ENCODE measurements at places on chromosomes 6 and 20.

- DNase-seq: no peak
Observed at GRCh38 chr6:41028561-41029412, 10.2 kb downstream of the UNC5CL start.

DNA sequence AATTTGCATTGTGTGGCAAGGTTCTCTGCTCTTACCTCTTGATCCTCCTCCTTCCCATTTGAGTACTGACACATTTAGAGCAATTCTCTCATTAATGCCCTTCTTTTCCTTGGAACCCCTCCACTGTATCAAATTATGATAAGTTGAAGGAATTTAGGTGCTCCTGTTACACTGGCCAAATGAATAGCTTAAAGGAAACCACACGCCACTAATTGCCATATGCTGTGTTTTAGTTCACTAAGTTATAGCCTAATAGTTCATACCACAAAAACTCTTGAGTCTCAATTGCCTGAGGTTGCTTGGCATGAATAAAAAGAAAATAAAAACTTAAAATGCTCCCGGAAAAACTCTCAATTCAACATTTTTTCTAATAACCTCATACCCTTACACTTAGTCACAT, 1239.3 kb downstream of the EPHA7 start:
- DNase-seq: no peak

GRCh38 chr6:134956676-134957075, 6.8 kb upstream of the ALDH8A1 start:
- DNase-seq: no peak

- DNase-seq: no peak
Observed at GRCh38 chr6:21264288-21265033, 329.1 kb upstream of the SOX4 start.

GRCh38 chr6:25640446-25640845, 11.6 kb upstream of the SCGN start:
- no peak for DNase-seq

- DNase-seq: no peak
Observed at GRCh38 chr6:160254467-160255312, 3.9 kb downstream of the SLC22A2 start.

GRCh38 chr6:118787724-118788423, 106.1 kb upstream of the ASF1A start:
- DNase-seq: no peak

DNA sequence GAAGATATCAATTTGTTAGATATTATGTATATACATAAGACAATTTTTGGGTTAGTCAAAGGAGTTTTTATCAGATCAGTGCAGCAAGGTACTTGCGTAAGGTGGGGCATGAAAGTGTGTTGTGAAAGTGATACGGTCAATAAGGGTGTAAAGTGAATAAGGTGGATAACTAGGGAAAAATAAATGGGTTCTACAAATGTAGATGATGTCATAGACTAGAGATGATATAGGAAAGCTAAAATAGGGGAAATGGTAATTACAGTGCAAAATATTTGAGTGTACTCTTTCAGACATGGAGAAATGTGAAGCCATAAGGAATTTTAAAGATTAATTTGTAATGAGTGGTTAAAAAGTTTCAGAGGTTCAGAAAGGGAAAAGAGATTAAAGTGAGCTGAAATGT, 180.6 kb upstream of the KHDRBS2 start:
- no peak for DNase-seq

GRCh38 chr6:121157906-121158305, 176.4 kb downstream of the TBC1D32 start:
- DNase-seq: no peak

- no peak for DNase-seq
Observed at GRCh38 chr20:23111307-23111943, 25.3 kb upstream of the CD93 start.

DNA sequence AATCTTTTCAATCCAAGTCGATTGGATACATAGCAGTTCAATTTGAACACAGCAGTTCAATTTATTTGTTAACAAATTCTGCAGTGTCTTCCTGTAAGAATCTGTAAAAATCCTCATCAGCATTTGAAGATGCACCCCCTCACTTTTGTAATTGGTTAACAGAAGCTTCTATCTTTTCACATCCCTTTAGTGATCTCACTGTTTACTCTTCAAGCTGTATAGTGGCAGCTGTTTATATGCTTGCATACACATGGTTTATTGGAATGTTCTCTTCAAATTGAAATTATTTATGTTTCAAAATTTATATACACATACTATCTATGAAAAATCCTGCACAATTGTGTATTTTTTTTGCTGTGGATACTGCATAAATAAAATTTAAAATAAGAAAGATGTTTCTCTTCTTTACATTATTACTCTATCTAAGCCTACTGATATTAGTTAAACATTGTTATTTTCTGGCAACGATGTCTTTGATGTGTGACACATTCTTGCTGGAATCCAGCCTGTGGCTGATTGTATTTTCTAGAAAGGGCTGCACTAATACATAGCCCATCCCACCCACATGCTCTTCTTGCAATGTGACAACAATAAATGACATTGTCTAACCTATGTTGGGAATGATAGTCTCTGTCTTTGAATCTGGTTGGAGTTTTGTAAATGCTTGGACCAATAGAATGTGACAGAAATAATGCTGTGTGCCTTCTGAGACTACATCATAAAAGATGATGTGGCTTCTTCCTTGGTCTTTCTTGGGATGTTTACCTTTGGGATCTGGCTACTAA, 573.0 kb downstream of the CD109 start:
- no peak for DNase-seq
